ENCODE measurements at places on chromosomes 12 and 14.

GRCh38 chr14:100867631-100868315 is 35.7 kb downstream of the RTL1 start:
- no peak for DNase-seq

DNA sequence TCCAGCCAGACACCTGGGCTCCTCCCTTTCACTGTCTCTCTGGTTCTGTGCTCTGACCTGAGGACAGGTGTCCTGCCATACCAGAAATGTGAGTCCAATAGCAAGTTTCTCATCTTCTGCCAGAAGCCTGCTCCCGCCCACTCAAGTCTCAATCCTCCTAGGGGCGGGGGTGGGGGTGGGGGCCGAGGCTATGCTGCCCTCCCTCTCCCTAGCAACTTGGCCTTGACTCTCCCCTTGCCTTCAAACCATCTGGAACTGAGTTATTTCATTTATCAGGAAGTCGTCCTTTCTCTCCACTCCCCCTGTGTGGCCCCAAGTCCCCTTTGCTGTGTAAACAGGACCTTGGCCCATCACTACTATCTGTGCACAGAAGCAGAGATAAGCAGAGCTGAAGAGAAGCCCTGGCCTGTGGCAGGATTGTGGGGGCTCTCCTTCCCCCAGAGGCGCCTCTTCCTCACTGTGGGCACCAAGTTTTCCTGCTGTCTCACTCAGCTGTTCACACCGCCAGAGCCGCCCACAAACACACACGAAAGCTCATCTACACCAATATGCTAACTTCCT is 117.1 kb downstream of the DPF3 start:
- DNase-seq: no peak

DNA sequence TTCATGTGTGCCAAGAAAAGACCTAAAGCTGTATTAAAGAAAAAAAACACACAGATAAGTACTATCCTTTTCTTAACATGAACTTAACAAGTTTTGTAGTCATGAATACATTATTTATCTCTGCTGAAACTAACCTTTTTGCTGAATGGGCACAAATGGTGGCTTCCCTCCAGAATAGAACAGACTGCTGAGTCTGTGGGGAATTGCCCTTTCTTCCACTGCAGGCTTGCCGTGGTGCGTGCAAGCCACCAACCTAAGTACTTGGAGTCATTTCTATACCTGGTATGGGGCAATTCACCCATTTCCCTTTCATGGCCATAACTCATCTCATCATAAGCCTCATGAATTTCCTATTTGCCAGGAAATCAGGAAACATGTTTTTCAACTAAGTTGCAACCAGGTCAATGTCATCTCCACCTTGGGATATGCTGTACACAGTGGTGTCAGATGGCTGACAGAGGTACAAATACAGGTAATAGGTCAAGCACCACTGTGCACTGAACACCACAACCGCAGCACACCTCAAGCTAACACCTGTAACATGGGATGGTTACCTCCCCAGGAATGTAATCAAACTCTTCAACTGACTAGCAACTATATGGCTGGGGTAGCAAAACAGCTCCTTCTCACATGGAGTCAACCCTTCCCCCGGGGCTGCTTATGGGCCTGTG is 49.9 kb downstream of the CATSPERB start:
- no peak for DNase-seq

DNA sequence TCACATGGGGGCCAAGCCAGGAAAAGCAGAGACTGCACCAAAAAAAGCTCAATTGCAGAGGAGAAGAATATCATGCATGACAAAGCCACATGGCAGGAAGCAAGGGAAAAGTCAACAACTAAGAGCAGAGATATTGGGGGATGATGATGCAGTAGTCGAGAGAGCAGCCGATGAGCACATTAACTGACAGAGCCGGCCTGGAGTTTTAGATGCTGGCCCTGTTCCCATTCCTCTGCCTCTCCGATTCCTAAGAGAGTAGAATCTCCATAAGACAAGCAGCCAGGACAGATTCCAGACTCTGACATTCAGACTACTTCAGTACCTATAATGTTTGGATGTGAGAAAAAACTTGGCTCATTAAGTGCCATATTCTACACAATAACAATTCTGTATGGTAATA is 155.9 kb downstream of the KCNH5 start:
- DNase-seq: no peak

GRCh38 chr14:105273062-105273461 is 24.7 kb downstream of the BTBD6 start:
- DNase-seq: no peak

DNA sequence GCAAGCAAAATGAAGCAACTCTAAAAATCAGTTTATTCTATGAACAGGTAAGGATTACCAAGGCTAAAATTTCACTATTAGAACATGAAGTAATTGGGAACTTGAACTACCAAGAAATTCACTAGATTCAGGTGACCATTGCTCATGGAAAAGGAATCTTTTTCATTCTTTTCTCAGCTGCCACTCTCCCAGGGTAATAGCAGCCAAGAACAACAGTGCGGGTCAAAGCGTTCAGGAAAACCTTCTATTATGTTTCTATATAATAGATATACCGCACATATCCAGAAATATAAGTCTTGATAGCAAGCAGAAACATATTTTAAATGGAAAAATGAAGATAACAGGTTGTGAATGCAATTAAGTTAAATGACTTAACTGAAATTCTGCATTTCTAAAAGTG is 125.6 kb downstream of the NELL2 start:
- no peak for DNase-seq

DNA sequence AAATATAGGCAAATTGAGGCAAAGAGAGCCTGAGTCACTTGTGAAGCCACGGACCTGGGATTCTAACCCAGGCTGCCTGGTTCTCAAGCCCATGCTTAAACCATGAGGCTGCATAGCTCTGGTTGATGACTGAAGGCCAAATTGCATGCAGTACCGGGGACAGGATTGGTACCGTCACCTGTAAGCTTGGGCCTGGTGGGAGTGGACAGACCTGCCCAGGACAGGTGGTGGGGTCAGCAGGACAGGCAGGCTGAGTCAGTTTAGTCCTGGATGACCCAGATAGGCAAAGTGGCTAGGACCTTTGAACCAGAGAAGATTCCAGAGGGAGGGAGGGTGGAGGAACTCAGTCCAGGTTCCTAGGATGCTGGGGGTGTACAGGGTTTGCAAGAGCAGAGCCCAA is 25.8 kb downstream of the RIN3 start:
- DNase-seq: no peak

DNA sequence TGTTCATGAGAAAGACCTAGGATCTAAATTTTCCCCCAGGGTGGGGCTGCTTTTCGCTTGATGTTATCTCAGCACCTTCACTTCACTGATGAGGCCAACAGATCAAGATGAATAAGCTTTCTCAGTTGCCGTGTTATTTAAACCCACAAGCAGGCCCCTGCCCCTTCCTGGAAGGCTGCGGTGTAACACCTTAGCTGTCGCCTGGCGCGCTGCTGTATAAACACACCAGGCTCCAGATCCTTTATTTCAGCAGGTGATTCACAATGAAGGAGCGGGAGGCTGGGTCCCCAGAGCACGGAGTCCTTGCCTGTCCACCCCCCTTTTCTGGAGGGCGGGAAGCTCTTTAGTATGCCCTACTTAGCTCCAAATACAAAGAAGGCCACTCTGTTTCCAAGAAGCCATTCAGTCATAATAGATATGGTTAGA is 515.4 kb downstream of the FUT8 start:
- no peak for DNase-seq

- no peak for DNase-seq
Observed at GRCh38 chr12:116430911-116431565, 128.1 kb upstream of the MAP1LC3B2 start.

GRCh38 chr12:89477633-89478279 is 46.8 kb downstream of the GALNT4 start:
- no peak for DNase-seq

- DNase-seq: no peak
Observed at GRCh38 chr12:62127516-62127915, 132.7 kb upstream of the USP15 start.

GRCh38 chr14:24086193-24086955 is 7.7 kb upstream of the PCK2 start:
- no peak for DNase-seq

GRCh38 chr12:12891881-12892355 is 556 bp downstream of the GPRC5A start:
- no peak for DNase-seq

DNA sequence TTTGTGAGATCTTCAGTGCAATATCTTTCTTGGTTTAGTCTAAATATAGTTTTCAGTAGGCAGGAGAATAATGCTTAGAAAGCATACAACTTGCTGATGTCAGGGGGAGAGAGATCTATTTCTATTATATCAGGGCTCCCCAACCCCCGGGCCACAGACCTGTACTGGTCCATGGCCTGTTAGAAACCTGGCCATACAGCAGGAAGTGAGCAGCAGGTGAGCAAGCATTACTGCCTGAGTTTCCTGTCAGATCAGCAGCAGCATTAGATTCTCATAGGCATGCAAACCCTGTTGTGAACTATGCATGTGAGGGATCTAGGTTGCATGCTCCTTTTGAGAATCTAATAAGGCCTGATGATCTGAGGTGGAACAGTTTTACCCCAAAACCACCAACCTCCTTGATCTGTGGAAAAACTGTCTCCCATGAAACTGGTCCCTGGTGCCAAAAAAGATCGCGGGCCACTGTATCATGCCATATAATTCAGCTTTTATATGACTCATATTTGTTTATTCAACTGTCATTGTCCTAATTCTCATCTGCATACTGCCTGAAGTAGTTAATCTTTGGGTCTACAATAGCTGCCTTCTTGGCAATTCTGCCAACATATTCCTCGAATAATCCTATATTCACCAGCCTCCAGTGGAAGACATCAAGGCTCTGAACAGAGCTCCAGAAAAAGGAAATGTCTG is 163.6 kb upstream of the DYRK2 start:
- DNase-seq: no peak

- no peak for DNase-seq
Observed at GRCh38 chr12:67391034-67391433, 121.9 kb downstream of the CAND1 start.

- DNase-seq: no peak
Observed at GRCh38 chr12:123989753-123990152, 16.7 kb downstream of the ZNF664 start.

DNA sequence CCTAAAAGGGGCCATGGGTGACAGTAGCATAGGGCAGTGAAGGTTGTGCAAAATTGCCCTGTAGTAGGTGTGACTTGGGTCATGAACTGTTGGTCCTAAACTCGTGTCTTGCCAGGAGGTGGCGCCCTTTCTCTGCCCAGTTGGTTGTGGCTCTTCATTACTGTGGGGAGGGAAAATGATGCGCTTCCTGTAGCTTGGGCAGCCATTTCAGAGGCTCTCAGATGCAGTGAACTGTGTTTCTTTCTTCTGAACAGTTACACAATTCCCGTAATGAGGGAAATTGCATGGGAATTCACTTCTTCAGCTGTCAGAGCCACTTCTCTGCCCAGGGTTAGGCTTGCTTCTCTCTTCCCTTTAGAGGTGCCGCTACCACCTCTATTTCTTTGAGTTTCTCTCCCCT is 148.1 kb upstream of the NRXN3 start:
- DNase-seq: peak; percentile 85
